COR-L47 (cell line): ENCODE measurements at places on chromosomes 12 and 14.

DNA sequence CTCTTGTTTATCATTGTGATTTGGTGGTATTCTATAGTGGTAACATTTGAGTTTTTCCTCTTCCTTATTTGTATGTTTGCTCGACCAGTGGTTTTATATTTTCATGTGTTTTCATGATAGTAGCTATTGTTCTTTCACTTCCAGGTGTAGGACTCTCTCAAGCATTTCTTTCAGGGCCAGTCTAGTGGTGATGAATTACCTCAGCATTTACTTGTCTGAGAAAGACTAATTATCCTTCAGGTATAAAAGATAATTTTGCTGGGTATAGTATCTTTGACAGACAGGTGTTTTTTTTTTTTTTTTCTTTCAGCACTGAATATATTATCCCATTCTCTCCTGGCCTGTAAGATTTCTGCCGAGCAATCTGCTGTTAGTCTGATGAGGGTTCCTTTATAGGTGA is 35.0 kb upstream of the CCND2 start:
- no peak for DNase-seq

DNA sequence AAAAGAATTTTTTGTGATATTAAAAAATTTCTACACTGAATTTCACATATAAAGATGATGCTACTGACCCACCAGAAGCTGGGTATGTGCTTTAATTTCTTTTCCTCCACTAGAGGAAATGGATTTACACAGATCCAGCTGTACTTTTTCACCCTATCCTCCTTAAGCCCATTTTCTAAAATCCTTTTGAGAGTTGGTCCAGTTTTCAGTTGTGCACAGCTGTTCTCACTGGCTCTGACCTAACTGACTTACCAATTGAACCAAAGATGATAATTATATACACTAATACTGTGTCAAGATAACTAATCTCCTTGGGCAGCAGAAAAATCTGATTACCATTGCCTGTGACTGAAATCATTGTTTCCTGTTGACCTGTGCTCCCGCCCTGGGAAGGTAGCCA is 108.5 kb downstream of the ZFC3H1 start:
- DNase-seq: no peak

GRCh38 chr14:94761997-94762377 is 7.9 kb downstream of the GSC start:
- no peak for DNase-seq

GRCh38 chr14:44609876-44610510 is 102.9 kb upstream of the FSCB start:
- no peak for DNase-seq

DNA sequence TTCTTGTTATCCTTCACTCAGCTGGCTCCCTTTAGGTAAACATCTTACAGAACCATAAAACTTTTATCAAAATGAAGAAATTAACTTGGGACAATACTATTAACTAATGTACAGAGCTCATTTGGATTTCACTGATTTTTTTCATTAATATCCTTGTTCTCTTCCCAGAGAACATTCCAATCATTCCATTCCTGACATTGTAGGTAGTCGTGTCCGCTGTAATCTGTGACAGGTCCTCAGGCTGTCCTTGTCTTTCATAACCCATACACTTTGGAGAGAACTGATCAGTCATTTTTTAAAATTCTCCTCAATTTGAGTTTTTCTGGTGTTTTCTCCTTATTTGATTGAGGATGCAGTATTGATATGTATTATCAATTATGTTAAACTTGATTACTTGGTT is 916.8 kb downstream of the GALC start:
- DNase-seq: no peak

GRCh38 chr12:116429826-116430360 is 129.3 kb upstream of the MAP1LC3B2 start:
- no peak for DNase-seq

GRCh38 chr14:59188461-59189090 is at the start of gene DAAM1:
TSS of gene DAAM1 (plus strand) at chr14:59188667. CDS start at chr14:59263478, 74,811 bp downstream.
- peak; percentile 96 for DNase-seq

DNA sequence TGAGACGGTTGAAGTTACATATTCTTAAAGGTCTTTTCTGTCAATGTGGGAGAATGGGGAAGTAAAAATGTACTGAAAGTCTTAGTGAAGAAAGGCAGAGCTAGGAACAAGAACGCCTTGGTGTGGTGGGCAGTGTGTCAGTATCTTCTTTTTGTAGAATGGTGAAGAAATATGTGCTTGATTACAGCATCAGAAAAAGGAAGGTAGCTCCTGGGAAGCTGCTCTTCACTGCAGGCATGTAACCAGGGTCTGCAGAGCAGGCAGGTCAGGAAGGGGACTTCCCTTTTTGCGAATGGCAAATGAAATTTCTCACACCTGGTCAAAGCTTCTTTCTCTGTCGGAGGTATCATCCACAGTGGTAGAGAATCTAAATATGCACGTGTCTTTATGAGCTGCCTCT is 226.2 kb downstream of the ADAMTS20 start:
- no peak for DNase-seq

- DNase-seq: no peak
These were observed at the start of gene NCOR2 for GRCh38 chr12:124566997-124567672. TSS of gene NCOR2 (minus strand) at chr12:124567612. CDS start at chr12:124495251, 72,361 bp downstream.

- no peak for DNase-seq
These were observed 676 bp downstream of the MRPL42 start for GRCh38 chr12:93468008-93468371.

- no peak for DNase-seq
These were observed 179.0 kb downstream of the FOXN3 start for GRCh38 chr14:89237921-89238529.

DNA sequence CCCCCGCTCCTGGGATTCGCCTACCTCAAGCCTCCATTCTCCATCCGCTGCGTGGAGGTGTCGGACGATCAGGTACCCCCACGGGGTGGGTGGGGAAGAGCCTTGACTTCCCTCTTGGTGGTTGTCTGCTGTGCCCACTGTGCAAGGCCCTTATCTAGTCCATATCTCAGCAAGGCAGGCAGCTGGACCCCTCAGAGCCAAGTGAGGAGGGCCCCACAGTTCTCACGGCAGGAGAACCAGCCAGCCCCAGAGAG is 39.9 kb downstream of the MMAB start:
- DNase-seq: no peak

DNA sequence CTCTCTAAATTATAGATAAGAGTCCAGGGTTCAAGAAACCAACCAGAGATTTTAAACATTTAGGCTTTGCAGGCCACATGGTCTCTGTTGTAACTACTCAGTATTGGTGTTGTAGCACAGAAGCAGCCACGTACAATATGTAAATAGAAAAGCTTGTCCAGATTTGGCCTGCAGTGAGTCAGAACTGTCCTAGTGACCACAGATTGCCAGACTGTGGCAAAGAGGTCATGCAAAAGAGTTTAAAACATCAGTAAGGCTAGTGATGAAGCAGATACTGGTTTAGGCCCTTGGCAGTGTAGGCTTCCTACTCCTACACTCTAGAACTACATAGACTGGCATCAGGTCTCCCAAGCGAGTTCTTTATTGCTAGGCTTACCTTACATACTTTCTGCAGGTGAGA is 117.6 kb upstream of the GARIN6 start:
- no peak for DNase-seq

DNA sequence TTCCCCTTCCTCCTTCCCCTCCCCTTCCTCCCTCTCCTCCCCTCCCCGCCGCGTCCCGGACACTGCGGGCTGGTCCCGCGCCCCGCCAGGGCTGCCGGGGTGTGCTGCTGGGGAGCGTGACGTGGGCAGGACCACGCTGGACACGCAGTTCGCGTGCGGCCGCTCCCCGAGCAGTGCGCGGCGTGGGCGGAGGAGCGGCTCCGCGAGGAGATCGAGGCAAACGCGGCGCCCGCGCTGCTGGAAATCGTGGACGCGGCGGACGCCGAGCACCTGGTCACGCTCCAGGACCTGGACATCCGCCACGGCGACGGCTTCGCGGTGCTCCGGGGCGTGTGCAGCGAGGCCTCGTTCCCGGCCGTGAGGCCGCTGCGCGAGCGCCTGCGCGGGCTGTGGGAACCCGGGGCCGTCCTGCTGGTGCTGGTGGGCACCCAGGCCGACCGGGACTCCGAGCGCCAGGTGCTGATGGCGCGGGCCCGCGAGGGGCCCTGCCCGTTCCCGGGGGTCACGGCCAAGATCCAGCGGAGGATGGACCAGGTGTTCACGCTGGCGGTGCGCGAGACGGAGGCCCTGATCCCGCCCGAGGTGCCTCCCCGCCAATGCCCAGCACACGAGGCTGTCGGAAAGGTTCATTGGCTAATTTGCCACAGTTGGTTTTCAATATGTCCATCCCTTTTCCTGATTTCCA is 84.3 kb downstream of the TNFAIP2 start:
- no peak for DNase-seq

DNA sequence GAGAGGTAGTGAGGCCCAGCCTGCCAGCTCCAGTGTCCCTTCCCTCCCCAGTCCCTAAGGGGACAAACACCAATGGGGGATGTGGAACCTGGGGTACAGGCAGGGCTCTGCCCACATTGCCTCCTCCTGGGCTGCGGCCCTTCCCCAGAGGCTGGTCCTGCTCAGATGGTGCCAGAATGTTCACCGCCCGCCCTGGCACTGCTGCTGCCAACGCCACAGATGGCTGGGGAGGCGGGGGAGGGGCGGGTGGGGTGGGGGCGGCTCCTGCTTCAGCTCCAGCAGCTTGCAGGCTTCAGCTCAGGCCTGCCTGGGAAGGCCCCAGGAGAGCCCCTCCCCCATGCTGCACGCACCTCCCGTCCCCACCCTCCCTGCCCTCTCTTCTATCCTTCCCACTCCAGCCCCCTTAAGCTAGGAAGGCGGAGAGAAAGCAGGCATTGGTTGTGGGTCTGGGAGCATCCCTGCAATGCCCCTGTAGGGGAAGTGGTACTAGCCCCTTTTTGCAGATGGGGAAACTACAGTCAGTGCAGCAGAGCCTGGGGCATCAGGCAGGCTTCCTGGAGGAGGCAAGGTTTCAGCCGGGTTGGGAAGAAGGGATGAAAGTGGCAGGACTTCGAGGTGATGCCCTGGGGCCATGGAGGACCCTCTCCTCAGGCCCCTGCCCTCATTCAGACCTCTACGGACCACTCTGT is 2.0 kb upstream of the BEGAIN start:
- DNase-seq: no peak

DNA sequence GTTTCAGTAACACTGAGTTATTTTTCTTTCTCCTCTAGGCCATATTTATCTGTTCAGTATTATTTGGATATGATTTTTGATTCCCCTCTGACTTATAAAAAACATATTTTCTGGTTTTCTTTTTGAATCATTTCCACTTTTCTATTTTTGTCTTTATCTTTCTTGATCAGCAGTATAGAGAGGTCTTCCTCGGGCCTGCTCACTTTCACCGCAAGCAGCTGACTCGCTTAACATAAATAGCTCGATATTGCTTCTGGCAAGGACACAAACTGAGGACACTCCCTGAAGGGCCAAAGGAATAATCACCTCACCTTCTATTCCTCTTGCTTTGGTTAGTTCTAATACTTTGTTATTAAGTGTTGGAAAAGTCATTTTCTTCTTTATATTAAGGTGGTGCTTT is 25.8 kb upstream of the TRHDE start:
- no peak for DNase-seq

DNA sequence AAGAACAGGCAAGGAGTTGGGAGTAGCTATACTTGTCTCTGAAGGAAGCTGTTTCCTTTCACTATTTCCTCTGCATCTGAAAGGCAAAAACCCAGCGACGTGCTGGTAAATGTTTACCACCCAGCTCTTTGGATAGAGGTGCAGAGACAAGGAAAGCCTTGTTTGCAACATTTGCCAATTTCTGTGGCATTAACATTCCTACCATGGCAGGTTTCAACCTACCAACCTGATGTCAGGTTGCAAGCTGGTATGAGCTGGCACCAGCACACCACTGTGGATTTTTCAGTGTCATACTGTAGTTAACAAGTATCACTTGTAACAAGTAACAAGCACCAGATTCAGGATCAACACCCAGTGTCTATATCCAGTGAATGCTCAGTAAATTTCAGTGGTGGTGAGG is 294.8 kb upstream of the TMPO start:
- DNase-seq: no peak

- peak; percentile 39 for DNase-seq
These were observed 142.8 kb downstream of the PAWR start for GRCh38 chr12:79547735-79548609.

DNA sequence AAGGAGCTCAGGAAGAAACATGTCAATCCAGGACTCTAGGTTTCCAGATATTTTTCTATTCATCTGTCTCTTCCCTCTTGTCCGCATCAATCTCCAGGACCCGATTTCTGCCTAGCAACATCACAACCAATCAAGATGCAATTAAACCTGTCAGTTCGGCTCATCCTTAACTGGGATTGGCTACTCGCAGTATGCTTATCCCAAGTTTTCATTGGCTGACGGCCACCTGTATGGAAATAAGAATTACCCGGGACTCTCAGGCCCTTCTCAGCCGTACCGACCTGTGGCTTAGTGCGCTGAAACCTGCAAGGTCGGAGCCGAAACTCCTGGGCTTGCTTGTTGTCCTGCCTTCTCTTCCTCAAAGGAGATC is 20.4 kb upstream of the ATP5MC2 start:
- peak; percentile 96 for DNase-seq

DNA sequence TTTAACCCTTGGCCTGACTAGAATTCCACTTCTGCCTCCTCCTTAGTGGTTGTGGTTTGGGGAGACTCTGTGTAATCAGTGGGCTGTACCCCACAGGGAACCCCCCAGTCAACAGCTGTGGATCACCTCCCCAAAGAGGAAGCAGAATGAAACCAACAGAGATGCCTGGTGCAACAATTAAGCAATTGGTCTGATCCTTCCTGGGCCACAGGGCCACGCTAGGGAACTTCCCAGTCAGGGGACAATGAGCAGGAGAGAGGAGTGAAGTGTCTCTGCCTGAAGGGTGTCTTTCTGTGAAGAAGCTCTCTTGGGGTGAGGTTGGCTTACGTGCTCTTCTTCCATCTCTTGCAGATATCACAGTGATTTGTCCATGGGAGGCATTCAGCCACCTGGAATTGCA is 8.2 kb downstream of the PDE6H start:
- no peak for DNase-seq

DNA sequence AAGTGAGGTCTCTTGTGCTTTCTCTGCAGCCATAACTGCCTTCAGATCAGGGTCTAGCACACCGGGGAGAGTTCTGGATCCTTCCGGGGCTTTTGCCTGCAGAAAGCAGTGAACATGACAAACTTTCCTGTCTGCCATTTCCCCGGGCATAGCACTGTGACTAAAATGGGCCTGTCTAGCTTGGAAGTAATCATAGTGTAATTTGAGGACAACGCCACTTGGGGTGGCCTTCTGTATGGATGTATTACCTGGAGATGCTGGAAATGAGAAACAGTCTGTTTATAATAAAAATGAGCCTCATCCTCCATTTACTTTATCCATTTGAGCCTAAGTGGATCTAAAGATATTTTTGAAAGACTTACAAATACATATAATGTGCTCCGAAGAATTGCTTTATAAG is 453.7 kb downstream of the VRK1 start:
- DNase-seq: no peak

DNA sequence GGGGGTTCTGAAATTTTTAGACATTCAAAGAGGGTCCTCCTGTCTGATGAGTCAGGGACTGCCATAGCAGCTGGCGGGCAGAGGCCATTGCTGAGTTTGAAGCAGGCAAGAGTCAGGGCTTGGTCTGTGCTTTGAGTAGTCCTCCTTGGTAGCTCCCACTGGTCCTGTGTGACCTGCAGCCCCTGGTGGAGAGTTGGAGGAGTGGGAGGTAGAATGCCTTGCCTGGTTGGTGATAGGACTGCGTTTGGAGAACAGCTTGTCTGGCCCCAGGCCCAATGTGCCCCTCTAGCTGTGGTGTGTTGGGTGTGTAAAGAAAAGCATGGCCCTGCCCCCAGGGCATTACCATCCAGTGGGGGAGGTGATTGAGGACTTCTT is 116.7 kb downstream of the BEGAIN start:
- DNase-seq: no peak

- DNase-seq: no peak
These were observed 36.1 kb downstream of the TMEM116 start for GRCh38 chr12:111976860-111977259.
